ENCODE measurements at places on chromosomes 7 and 10. TPM values are rescaled to one million over a fixed set of nuclear protein-coding genes. Genes with fewer than 3 reads are reported as not detected.

GRCh38 chr10:63763744-63764143, 242.5 kb downstream of the REEP3 start:
- DNase-seq = no peak

DNA sequence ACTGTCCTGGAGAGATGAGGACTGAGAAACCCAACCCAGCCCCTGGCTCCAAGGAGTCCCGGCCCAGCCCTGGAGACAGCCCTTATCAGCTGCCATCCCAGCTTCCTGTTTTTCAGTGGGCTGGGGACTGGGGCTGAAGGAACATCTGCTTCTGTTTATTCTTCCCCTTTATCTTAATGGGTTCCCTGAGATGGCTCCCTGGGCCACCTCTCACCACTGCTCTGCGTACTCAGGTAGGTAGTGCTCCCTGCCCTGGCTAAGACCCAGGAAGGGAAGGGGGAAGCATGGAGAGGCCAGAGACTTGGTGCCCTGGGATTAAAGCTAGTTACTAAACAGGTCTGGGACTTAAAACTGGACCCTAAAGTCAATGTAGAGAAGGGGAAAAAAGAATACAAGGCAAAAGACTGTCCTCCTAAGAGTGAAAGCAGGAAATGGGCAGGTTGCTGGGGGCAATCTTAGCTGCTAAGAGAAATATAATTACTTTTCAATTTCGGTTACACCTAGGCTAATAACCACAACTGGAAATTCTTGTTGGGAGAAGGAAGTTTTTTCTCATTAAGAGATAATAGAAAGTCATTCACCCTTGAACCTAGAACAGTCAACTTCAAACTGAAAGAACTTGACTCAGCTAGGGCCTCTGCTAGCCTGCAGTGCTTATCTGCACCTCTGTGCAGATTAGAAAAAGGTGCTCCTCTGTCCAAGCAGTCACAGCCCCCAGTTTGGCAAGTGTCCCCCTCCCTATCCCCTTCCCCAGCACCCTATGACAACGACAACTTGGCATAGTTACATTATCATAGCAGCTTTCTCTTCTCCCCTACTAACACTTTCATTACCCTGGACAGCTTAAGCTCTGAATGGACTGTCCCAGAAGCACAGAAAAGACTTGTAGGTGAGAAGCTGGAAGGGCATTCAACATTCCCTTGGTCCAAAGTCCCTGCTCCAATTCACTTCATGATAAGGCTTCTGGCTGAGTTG, 65.6 kb upstream of the KDM7A start:
- DNase-seq = no peak

- no peak for DNase-seq
Observed at GRCh38 chr7:121002-121785, 71.2 kb upstream of the FAM20C start.

GRCh38 chr10:26439406-26440087, 1.4 kb downstream of the APBB1IP start:
- no peak for DNase-seq

DNA sequence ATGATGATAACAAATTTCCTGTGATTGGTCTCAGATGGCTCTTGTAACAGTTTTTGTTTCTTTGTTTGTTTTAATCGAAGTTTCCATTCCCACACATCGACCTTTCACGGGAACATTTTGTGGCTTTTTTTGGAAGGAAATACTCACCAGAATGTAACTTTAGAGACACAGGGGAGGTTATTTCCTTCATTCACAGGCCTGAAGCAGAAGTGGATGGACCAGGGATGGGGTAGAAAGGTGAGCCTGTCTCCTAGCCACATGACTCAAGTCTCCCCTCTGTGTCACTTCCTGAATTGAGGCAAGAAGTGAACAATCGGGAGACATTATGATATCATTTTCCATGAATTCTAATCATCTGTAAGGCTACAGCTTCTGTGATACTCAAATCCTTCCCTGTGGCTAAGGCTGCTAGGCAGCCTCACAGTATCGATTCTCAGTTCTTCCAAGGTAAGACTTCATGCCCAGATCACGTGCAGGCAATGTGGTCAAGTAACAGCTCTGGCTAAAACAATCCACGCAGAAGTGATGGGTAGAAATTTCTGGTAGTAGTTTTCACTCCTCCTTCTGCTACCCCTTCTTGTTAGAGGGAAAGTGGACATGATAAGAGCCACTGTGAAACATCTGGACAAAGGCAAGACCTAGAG, 203.9 kb upstream of the NEBL start:
- DNase-seq = no peak

GRCh38 chr7:1058821-1059199, 14.5 kb downstream of the GPR146 start:
- DNase-seq = no peak

DNA sequence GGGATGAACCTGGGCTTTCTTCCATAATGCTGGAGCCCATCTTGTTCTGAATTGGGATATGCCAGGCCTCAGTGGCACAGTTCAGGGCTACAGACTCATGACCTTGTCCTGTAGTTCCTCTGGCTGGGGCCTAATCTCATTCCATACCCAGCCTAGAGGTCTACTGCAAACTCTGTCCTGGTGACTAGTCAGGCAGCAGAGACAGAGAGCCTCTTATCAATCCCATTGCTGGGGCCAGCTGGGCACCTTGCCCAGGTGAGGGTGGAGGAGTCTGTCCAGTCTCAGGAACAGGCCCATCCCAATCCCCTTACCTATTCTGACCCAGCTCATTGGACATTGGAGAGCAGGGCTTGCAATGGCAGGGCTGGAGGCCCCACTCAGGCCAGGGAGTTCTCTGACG, 28.0 kb upstream of the COMTD1 start:
- no peak for DNase-seq

DNA sequence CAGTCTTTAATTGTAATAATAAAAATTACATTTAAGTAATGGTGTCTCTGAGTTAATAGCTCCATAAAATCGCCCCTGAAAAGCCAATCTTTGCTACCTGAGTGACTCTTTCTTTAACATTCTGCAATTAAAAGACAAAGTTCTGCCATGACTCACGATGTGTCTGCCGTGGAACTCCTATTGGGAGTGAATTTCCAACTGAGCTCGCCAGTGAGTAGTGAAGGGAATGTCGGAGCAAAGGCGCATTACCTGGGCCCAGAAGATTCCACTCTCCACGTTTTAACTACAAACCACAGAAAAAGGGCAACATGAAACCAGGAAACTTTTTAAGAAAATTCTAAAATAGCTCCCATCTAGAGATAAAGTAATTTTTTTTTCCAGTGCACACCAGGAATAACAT, 36.9 kb upstream of the RNF32 start:
- no peak for DNase-seq

DNA sequence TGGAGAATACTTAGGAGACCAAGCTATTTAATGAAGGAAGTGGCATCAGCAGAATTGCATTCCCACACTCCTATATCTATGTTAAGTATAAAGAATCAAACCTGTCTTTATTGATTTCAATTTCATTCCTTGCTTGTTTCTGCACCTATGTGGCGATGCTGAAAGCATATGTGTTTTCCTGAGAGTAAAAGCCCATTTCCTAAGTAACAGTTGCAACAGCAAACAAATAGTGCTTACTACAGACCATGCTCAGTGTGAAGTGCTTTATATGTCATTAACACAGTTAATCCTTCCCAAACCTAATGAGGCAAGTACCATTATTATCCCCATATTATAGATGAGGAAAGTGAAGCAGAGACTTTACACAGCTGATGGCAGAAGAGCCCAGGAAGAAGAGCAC, 552.1 kb downstream of the PARD3 start:
- no peak for DNase-seq

GRCh38 chr7:131455001-131455400, 101.4 kb downstream of the PODXL start:
- DNase-seq = no peak

GRCh38 chr10:58837826-58838225, 325.2 kb downstream of the BICC1 start:
- no peak for DNase-seq

GRCh38 chr10:62779487-62780248, 24.9 kb upstream of the ADO start:
- no peak for DNase-seq

- no peak for DNase-seq
Observed at GRCh38 chr7:128932862-128933179, 4.9 kb upstream of the IRF5 start.

GRCh38 chr7:68691261-68692216, 906.7 kb upstream of the AUTS2 start:
- DNase-seq = no peak

DNA sequence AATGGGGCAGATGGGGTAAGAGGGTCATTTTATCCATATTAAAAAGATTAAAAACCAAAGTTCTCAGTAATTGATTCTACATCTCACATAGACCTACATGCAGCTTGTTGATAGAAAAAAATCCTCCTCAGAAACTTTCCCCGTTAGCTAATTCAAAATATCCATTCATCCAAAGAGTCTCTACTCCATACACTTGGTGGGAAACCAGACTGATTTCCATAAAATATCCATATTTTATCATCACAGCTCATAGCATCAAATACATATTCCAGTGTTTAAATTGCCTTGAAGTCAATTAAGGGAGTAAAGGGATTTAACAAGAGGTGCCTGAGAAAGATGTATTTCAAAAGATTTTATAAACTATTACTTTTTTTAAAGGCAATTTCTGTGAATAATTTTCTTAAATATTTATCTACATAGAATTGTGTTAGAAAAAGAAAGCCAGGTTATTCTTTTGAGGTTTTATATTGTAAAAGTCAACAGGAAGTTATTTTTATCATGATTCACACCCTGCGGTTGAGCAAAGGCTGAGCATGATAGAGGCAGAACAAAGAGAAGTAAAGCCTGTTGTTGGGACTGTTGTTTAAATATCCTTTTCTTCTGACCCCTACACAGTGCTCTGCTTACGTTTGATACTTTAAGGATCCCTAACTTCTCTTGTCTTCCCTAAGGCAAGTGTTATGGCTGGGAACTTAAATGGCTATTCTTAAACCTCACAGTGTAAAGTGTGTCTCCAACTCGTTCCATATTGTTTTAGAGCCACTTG, 266.7 kb downstream of the PRKG1 start:
- no peak for DNase-seq

- no peak for DNase-seq
Observed at GRCh38 chr7:80870813-80871212, 48.0 kb downstream of the SEMA3C start.

DNA sequence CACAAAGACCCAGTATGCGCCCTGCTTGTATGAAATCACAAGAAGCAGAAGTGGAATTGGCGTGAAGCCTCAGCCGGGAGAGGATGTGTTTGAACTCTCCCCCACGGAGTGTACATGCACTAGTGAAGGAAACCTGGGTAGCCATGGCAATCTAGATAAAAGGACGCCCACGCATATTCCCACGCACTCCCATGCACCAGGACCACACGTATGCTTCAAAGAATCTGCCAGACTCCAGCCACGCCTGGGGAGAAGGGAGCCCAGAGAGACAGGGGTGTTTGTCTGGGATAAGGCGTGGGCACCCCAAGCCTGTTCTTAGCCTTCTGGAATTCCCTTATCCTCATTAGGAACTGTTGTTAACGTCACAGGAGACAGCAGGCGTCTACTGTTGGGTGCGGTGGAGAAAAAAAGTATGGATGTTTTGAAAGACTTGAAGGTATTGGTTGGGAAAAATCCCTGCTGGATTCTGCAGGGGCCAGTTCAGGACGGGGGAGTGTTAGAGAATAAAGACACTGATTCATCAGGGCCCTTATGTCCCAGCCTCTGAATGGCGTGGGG, 28.9 kb upstream of the ECHDC3 start:
- no peak for DNase-seq

- DNase-seq = no peak
Observed at GRCh38 chr10:76357726-76358415, 926.4 kb downstream of the LRMDA start.

GRCh38 chr10:122050311-122050710, 61.3 kb downstream of the TACC2 start:
- DNase-seq = no peak

Gene CYP26C1
- not detected for total RNA-seq

Gene TAS2R4
- 3.1 TPM for total RNA-seq

Gene GHRHR
- not detected for total RNA-seq

Gene ASB10
- total RNA-seq = not detected

Gene SDK1
- 9.3 TPM for total RNA-seq

All from esophagus squamous epithelium (tissue), 5 donors.